ENCODE measurements at places on chromosomes 6 and 20. TPM values are rescaled to one million over a fixed set of nuclear protein-coding genes. Genes with fewer than 3 reads are reported as not detected.

EFCAB8 gene
- not detected for total RNA-seq

SYCP2 gene
- 0.60 TPM for total RNA-seq

GABRR1 gene
- not detected for total RNA-seq

CEP85L gene
- total RNA-seq, result 1.7 TPM

HSPA12B gene
- total RNA-seq, result 0.70 TPM

SLPI gene
- 10.9 TPM for total RNA-seq

DST gene
- 49.8 TPM for total RNA-seq

HTR1E gene
- total RNA-seq, result not detected

Data from A549 treated with AZD2906 at 1 μM for 4 hours (cell line).